ENCODE measurements at places on chromosomes 2 and 18.

DNA sequence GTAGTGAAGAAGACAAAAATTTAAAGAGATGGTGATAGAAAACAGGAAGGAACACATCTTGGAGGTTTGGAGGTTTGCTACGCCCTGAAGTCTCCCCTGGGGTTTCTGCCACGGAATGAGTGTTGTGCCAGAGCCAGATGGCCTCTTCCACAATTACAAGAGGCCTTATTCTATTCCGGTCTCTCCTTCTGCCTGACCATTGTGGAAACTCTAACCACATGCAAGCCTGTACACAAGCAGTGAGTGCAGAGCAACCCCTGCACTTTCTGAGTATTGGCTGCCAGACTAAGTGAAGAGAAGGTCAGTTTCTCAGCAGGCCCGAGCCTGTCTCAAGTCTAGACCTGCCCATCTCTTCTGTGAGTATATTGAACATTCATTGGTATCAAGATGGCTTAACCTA is 22.7 kb upstream of the MYO1B start:
- no peak for DNase-seq

DNA sequence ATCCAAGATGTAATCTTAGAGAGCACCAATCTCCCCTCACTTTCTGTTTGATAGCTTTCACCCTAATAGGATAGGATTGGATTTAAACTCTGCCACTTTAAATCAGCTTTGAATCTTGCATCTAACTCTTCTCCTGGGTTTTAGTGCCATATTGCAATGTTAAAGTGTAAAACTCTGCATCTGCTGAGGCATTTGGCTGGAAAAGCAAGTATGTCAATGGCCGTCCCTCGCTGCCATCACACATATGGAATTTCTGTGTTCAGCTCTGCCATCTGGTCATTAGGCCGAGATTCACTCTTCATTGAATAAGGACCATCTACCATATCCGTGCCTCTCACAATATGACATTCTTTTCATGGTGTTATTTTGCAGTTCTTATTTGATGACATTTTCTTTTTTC is 728.1 kb upstream of the PIK3C3 start:
- no peak for DNase-seq

GRCh38 chr2:27249159-27249890 is 13.5 kb downstream of the SLC30A3 start:
- no peak for DNase-seq

DNA sequence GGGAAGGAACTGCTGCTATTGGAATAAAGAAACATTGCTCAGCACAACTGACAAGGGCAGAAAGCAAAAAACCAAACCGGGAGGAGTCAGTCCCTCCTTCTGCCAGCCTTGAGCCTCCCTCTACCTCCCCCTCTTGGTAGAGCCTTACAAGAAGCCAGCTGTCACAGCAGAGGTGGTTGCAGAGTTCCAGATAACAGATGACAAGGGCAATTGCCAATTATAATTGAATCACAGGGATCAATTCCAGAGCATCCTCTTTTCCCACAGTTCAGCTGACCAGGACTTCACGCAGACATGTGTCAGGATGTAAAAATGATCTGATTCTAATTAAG is 548.2 kb upstream of the LRRTM1 start:
- no peak for DNase-seq

DNA sequence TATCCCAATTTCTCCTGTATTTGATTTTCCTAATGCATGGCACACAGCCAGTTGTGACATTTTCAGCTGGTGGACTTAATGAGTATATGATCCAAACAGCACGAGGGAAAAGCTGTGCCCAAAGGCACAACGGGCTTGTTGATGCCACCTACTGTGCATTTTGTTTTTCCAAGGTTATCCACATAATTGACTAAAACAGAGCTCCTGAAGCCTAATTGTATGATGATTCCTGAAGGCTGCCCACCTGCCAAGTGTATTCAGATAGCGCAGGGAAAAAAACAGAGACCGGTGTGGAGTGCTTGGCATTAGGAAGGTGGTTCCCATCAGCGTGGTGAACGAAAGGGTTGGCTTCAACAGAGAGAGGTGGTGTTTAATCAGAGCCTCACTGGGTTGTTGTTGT is 14.9 kb downstream of the RBMS1 start:
- no peak for DNase-seq

DNA sequence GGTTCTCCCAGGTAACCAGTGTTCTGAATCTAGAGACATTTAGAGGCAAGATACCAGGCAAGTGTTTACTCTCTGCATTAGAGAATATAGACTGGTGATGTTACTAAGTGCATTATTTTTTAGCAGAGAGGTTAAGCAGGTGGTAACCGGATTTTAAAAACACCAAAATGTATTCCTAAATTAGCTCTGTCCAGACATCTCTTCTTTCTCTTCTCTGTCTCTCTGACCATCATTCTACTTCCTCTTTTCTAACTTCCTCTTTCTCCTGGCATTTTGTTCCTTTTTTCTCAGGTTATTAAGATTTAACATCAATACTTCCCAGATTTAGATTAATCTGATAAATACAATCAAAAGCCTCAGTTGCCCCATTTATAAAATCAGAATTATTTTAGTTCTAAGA is 31.7 kb upstream of the DYNC1I2 start:
- no peak for DNase-seq

- DNase-seq = no peak
Observed at GRCh38 chr2:123528996-123529707, 495.9 kb upstream of the CNTNAP5 start.

GRCh38 chr2:186592137-186592875 is 2.5 kb downstream of the ITGAV start:
- DNase-seq = no peak

DNA sequence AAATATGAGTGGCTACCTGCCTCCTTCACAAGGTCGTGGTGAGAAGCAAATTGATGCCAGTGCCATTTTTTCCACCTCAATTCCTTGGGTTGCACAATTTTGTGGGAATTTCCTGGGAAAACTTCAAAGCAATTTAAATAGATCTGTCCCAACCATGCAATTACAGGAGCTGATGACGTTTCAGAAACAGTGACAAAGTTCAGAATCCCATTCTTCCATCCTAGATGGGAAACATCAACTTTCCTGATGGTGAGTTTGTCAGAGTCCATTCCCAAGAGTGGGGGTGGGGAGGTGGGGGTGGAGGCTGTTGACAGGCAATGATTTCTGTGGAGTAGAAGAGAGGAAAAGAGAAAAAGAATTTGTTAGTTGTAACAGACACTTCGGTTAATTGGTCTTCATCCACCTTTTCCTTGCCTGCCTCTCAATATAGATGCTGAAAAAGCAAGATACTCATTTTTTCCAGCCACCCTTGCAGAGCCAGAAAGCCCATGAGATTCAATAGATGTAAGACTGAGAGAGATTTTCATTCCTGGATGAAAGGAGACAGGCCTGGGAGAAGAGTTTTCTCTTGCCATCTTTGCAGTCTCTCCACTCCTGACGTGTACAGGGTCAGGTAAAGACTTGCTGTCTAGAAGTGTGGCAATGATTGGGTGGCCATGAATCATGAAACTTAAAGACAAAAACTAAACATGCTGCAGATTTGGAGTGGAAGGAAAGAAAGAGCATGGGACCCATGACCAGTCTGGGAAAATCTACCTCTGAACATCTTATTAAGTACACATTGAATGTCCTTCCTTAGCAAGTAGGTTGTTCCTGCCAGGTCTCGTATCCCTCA is 47.3 kb downstream of the SOCS6 start:
- DNase-seq = no peak

GRCh38 chr2:209977386-209978239 is 24.8 kb upstream of the RPE start:
- DNase-seq = no peak

GRCh38 chr2:212957624-212958023 is 193.8 kb downstream of the IKZF2 start:
- DNase-seq = no peak

- DNase-seq = no peak
Observed at GRCh38 chr2:189363559-189363958, 77.7 kb upstream of the WDR75 start.

DNA sequence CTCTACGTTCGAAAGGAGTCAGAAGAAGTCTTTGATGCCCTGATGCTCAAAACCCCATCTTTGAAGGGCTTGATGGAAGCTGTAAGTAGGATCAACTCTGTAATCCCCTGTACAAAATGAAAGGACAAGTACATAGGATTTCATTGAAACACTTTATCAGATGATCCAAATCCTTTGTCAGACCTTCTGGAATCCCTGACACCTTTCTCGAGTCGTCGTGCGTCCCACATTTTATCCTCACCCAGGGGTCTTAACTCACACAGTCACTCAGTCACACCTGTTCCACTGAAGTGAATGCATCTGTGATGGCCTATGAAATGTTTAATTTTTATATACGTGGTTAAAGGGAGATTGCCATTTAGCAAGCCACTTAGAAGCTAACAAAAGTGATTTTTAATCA is 44.8 kb downstream of the GRHL1 start:
- DNase-seq = no peak

DNA sequence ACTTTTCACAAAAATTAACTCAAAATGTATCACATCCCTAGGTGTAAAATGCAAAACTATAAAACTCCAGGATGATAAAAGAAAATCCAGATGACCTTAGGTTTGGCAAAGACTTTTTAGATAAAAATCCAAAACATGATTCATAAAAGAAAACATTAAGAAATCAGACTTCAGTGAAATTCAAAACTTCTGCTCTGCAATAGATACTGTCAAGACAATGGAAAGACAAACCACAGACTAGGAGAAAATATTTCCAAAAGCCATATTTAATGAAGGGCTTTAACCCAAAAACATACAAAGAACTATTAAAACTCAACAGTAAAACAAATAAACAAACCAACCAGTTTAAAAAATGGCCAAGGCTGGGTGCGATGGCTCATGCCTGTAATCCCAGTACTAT is 173.6 kb upstream of the SPOPL start:
- DNase-seq = no peak

GRCh38 chr18:49175071-49175470 is 224.3 kb upstream of the SMAD7 start:
- DNase-seq = no peak

GRCh38 chr18:49460976-49461601 is 644 bp upstream of the DYM start:
- no peak for DNase-seq

GRCh38 chr2:226636586-226636985 is 163.0 kb downstream of the IRS1 start:
- no peak for DNase-seq

DNA sequence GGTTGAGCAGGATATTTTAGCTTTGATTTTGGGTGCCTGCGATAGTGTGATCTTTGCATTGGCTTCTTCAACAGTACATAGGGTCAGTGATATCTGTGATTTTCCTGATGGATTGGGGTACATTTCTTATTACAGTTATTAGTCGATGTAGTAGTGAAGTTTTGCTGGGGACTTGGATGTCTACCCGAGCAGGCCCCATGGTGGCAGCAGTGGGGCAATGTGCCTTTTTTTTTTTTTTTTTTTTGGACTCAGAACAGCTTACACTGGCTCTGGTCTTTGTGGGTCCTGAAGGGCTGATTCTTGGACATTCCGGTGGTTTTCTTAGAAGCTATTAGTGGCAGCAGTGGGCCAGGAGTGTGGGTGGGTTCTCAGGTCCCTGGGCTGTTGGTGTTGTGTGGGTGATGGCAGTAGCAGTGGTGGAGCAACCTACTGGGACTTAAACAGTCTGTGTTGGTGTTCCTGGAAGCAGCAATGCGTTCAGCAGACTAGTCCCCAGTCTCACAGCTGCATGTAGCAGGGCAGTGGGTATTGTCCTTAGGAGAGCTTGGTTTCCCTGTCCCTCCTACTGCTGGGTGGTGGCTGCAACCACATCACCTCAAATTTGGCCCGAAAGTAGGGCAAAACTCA is 53.7 kb upstream of the SLC4A10 start:
- DNase-seq = no peak

DNA sequence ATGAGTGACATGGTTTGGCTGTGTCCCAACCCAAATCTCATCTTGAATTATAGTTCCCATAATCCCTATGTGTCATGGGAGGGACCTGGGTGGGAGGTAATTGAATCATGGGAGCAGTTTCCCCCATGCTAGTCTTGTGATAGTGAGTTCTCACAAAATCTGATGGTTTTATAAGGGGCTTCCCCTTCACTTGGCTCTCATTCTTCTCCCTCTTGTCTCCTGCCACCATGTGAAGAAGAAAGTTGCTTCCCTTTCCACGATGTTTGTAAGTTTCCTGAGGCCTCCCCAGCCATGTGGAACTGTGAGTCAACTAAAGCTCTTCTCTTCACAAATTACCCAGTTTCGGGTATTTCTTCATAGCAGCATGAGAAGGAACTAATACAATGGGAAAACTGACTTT is 14.0 kb downstream of the DNAH7 start:
- no peak for DNase-seq

DNA sequence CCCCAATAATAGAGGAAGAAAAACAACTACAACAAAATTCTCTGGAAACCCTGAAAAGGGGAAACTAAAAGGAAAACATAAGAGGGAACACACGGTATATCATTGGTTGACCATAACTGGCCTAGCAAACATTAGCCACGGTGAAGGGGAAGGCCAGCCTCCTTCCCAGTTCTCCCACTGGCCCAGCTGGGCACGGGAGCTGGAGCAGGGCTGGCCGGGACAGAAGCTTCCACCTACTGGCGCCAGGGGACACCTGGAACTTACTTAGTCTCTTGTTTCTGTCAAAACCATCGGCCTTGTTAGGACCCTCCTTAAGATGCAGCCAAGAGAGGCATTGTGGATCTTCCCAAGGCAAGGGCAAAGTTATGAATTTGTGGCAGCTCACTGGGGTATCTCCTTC is 56.1 kb upstream of the DLGAP1 start:
- DNase-seq = no peak

DNA sequence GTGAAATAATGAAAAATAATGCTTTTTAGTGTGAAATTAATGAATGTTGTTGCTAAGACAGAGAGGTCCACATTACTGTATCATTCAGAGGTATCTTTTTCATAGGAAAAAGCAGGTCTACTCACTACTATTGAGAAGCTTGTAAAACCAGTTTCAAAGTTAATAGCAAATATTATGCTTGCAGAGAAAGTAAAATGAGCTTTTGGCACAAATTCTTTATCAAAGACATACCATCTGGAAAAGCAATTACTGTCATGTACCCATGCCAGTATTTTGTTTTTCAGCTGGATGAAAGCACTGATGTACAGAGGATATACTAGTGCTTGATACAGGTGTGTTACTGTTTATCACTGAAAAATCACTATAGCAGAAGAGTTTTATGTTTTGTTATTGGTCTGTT is 77.5 kb downstream of the NCOA1 start:
- no peak for DNase-seq

DNA sequence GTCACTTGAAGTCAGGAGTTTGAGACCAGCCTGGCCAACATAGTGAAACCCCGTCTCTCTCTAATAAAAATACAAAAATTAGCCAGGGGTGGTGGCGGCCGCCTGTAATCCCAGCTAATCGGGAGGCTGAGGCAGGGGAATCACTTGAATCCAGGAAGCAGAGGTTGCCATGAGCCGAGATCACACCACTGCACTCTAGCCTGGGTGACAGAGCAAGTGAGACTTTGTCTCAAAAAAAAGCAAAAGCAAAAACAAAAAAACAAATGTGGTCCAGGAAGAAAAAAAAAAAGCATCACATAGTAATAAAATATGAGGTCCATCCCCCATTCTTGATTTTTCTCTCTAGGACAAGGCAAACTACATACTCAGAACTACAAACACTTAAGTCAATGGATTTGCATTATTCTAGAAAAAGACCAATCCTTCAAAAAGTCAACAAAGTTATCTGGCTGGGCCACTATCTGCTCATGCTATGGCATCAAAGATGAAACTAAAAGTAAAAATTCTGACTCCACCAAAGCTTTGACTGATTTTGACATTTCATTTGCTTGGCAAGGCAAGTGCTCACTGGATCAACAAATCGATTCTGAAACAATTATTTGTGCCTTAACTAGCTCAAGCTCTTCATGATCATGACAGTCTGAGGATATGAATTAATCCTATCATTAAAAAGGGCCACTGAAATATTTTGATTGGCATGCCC is 28.4 kb downstream of the MEX3C start:
- DNase-seq = no peak

GRCh38 chr2:230552181-230552580 is 136.2 kb downstream of the SP100 start:
- no peak for DNase-seq

Measured in stimulated activated CD4-positive, alpha-beta T cell treated with anti-CD3 and anti-CD28 coated beads, Interleukin-1b, Interleukin-23, amount 100 ng/mL, for 48 hours (primary cell).